ENCODE measurements at places on chromosomes 5 and 9. TPM values are rescaled to one million over a fixed set of nuclear protein-coding genes. Genes with fewer than 3 reads are reported as not detected.

LCN1 gene
- total RNA-seq = not detected

SLC1A3 gene
- 0.49 TPM for total RNA-seq

ENTPD8 gene
- 0.16 TPM for total RNA-seq

RNF20 gene
- total RNA-seq = 17.3 TPM

PCDHGA6 gene
- total RNA-seq = 1.5 TPM

DND1 gene
- 0.49 TPM for total RNA-seq

ADGRV1 gene
- total RNA-seq = under 0.01 TPM

GZMA gene
- total RNA-seq = 0.13 TPM

PCDHB9 gene
- 0.31 TPM for total RNA-seq

KYAT1 gene
- total RNA-seq = 5.8 TPM

TRAF1 gene
- total RNA-seq = 17.9 TPM

CDC42SE2 gene
- total RNA-seq = 47.2 TPM

TTLL11 gene
- total RNA-seq = 1.5 TPM

PCDHB4 gene
- total RNA-seq = under 0.01 TPM

KIF12 gene
- total RNA-seq = not detected

ANKRD34B gene
- not detected for total RNA-seq

GRIN3A gene
- not detected for total RNA-seq

SPATA31D4 gene
- not detected for total RNA-seq

RASGEF1C gene
- total RNA-seq = not detected

GALNT12 gene
- 0.32 TPM for total RNA-seq

LAMC3 gene
- total RNA-seq = 0.50 TPM

SLC34A1 gene
- total RNA-seq = not detected

FBP2 gene
- not detected for total RNA-seq

CARD19 gene
- 64.9 TPM for total RNA-seq

ARL15 gene
- 53.9 TPM for total RNA-seq

PPIC gene
- total RNA-seq = 44.2 TPM

PTPN3 gene
- total RNA-seq = 2.7 TPM

SLC34A3 gene
- not detected for total RNA-seq

ZNF883 gene
- 0.50 TPM for total RNA-seq

GRM6 gene
- not detected for total RNA-seq

TMEM252 gene
- total RNA-seq = not detected

TBC1D2 gene
- 2.4 TPM for total RNA-seq

TAF11L5 gene
- not detected for total RNA-seq

TMC1 gene
- 1.3 TPM for total RNA-seq

UBQLN1 gene
- 65.1 TPM for total RNA-seq

ELP1 gene
- total RNA-seq = 19.8 TPM

TOPORS gene
- 43.7 TPM for total RNA-seq

IL13 gene
- not detected for total RNA-seq

NPR3 gene
- 0.13 TPM for total RNA-seq

EGFLAM gene
- 0.49 TPM for total RNA-seq

FPGS gene
- total RNA-seq = 66.7 TPM

MYOZ3 gene
- 0.88 TPM for total RNA-seq

AK8 gene
- 0.06 TPM for total RNA-seq

AHRR gene
- 3.5 TPM for total RNA-seq

HMGCR gene
- total RNA-seq = 75.0 TPM

SPINK4 gene
- not detected for total RNA-seq

PCDHGA10 gene
- total RNA-seq = 2.1 TPM

INSL4 gene
- not detected for total RNA-seq

SGCD gene
- 0.38 TPM for total RNA-seq

HAVCR1 gene
- total RNA-seq = not detected

LMX1B gene
- total RNA-seq = not detected

TERT gene
- not detected for total RNA-seq

CCDC192 gene
- total RNA-seq = not detected

SPATA31A3 gene
- not detected for total RNA-seq

EQTN gene
- total RNA-seq = not detected

SLC22A4 gene
- total RNA-seq = 4.7 TPM

OR1Q1 gene
- not detected for total RNA-seq

S1PR3 gene
- 3.1 TPM for total RNA-seq

VCAN gene
- 3.6 TPM for total RNA-seq
